ENCODE measurements at places on chromosomes 12 and 14. TPM values are rescaled to one million over a fixed set of nuclear protein-coding genes. Genes with fewer than 3 reads are reported as not detected.

DNA sequence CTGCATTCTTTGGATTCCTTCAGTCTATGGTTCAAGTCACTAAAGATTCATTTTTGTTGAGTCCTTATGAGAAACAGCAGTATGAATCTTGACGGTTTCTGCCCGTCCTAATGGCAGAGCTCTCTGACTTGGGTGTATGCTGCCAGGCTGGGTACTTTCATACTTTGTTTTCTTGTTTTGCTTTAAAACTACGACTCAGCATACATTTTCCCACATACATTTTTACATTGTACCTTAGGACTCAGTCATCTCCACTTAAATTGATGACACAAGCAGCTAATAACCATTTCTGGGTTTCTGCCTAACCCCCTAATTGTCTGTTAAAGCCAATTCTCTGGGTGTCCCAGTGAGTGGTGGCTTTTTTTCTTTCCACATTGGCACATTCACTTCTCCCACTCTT is 4.8 kb upstream of the DDX55 start:
- H3K27me3 ChIP-seq: no peaks in the 10 kb centered on the region
- peaks cover 16% of the 10 kb centered on the region for H3K4me1 ChIP-seq
- peak overlapping the region; percentile 18 for H3K27ac ChIP-seq
- H3K4me3 ChIP-seq: no peak overlapping the region
- H3K36me3 ChIP-seq: peaks cover 23% of the 10 kb centered on the region

DNA sequence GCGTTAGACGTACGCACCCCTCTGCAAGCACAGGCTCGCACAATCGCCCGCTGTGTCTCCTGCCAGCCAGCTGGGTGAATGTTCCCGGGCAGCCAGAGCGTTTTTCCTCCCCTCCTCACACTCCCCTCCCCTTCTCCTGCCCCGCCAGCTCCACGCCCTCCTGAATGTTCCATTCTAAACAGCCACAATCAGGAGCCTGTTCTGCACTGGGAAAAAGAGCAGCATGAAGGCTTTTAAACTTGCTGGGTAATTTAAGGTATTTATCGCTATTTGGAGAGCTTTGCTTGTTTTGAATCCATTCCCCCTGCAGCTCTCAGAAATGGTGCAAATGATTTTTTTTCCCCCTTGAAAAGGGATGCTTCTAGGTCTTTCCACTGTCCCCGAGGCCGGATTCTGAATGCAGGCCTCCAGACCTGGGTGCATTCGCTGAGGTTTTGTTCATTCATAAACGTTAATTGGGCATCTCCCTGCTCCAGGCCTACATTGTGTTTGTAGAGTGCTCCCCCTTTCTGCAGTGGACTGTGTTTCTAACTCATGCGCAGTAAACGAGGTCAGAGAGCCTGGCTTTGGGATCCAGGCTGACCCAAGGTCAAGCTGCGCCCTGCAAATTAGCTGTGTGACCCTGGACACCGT is 212.5 kb downstream of the CHST11 start:
- no peak for DNase-seq
- H3K27ac ChIP-seq: no peak overlapping the region
- H3K27me3 ChIP-seq: no peaks in the 10 kb centered on the region
- H3K4me3 ChIP-seq: no peak overlapping the region

DNA sequence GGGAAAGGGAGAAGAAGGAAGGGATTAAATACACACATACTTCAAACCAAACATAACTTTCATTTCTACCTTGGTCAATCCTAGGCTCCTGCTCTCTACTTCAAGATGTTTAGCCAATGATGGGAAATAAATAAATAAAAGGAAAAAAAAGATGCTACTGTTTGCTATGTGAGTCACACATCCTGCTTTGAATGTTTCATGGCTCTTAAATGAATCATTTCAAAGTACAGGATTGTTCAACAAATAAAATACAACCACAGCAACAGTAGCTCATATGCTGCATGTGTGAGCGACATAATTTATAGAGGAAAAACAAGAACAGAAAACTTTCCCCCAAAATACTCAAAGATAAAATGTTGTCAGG is 54.3 kb upstream of the NPFF start:
- H3K4me1 ChIP-seq: peaks cover 54% of the 10 kb centered on the region
- DNase-seq: no peak
- peaks cover 5% of the 10 kb centered on the region for H3K36me3 ChIP-seq
- H3K27me3 ChIP-seq: no peaks in the 10 kb centered on the region
- no peak overlapping the region for H3K4me3 ChIP-seq
- peak overlapping the region; percentile 75 for H3K27ac ChIP-seq

GRCh38 chr14:103057028-103057371 is 349 bp downstream of the CDC42BPB start:
- H3K27ac ChIP-seq: no peak overlapping the region
- H3K27me3 ChIP-seq: peaks cover 12% of the 10 kb centered on the region
- DNase-seq: no peak
- no peaks in the 10 kb centered on the region for H3K4me1 ChIP-seq
- no peaks in the 10 kb centered on the region for H3K36me3 ChIP-seq

GRCh38 chr12:52206304-52207040 is 14.7 kb upstream of the KRT80 start:
- no peaks in the 10 kb centered on the region for H3K36me3 ChIP-seq
- no peak overlapping the region for H3K27ac ChIP-seq
- no peak overlapping the region for H3K4me3 ChIP-seq
- no peak for DNase-seq
- peaks cover 5% of the 10 kb centered on the region for H3K4me1 ChIP-seq

DNA sequence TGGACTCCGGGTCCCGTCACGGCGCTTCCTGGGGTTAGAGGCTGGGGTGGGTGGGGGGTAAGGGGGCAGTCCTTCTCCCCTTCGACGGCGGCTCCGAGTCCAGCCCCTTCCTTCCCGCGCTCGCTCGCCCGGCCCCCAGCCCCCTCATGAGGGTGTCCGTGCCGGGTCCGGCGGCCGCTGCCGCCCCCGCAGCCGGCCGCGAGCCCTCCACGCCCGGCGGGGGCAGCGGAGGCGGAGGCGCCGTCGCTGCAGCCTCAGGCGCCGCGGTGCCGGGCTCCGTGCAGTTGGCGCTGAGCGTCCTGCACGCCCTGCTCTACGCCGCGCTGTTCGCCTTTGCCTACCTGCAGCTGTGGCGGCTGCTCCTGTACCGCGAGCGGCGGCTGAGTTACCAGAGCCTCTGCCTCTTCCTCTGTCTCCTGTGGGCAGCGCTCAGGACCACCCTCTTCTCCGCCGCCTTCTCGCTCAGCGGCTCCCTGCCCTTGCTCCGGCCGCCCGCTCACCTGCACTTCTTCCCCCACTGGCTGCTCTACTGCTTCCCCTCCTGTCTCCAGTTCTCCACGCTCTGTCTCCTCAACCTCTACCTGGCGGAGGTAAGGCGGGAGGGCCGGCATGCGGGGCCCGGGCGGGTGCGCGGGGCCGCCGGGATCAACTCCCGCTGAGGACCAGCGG is 500 bp downstream of the GPR137C start:
- H3K4me1 ChIP-seq: peaks cover 20% of the 10 kb centered on the region
- no peaks in the 10 kb centered on the region for H3K27me3 ChIP-seq
- peak overlapping the region; percentile 92 for H3K4me3 ChIP-seq

The STAC3 gene
- total RNA-seq: 2.0 TPM

The GPR162 gene
- total RNA-seq: not detected
